ENCODE measurements at places on chromosomes 12 and 14. TPM values are rescaled to one million over a fixed set of nuclear protein-coding genes. Genes with fewer than 3 reads are reported as not detected.

The VDR gene
- total RNA-seq = 0.52 TPM

The TAS2R31 gene
- total RNA-seq = 8.9 TPM

The NDRG2 gene
- total RNA-seq = 162 TPM

The GOLT1B gene
- total RNA-seq = 27.1 TPM

The STAC3 gene
- total RNA-seq = 166 TPM
